Daoy (cell line): ENCODE measurements at places on chromosomes 7 and 10. TPM values are rescaled to one million over a fixed set of nuclear protein-coding genes. Genes with fewer than 3 reads are reported as not detected.

GRCh38 chr10:31476088-31476487 lies 157.1 kb downstream of the ZEB1 start:
- no peak for DNase-seq

GRCh38 chr10:74151879-74152722 lies 1.1 kb downstream of the ADK start:
- no peak for DNase-seq

DNA sequence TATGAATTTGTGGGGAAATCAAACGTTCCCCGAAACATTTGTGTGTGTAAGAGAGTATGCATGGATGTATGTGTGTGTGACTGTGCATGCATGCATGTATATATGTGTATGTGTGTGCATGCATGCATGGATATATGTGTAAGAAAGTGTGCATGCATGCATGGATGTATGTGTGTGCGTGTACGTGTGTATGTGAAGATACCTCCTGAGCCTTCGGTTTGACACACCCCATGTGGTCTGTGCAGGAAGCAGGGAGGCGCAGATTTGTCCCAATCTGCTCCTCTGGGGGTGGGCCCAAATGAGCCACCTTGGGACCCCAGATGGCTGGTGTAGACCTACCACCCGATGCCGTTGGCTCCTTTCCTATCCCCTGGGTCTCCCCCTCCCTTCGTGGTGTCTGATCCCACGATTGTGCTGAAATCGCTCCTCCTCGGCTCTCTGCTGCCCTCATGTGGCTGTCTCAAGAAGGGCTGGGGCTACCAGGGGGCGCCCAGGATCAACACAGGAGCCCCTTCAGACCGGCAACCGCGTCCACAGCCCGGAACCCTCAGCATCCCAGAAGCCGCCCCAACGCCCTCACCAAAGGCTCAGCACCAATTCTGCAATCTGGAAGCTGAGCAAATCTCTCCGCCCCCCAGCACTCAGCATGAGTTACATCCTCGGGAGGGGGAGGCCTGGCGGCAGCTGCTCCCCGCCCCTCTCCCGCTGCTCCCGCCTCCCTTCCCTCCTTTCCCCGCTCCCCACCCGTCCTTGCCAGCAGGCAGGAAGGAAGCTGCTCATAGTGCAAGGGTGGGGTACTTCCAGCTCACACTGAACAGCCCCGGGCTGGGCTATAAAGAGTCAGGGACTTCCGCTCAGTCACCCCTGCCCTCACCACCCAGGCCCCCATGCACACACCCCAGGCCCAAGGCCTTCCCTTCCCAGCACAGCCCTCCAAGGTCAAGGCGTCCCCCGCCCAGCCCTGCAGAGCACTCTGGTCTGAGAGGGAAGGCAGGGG lies 2.3 kb upstream of the NOS3 start:
- peak; percentile 71 for DNase-seq

DNA sequence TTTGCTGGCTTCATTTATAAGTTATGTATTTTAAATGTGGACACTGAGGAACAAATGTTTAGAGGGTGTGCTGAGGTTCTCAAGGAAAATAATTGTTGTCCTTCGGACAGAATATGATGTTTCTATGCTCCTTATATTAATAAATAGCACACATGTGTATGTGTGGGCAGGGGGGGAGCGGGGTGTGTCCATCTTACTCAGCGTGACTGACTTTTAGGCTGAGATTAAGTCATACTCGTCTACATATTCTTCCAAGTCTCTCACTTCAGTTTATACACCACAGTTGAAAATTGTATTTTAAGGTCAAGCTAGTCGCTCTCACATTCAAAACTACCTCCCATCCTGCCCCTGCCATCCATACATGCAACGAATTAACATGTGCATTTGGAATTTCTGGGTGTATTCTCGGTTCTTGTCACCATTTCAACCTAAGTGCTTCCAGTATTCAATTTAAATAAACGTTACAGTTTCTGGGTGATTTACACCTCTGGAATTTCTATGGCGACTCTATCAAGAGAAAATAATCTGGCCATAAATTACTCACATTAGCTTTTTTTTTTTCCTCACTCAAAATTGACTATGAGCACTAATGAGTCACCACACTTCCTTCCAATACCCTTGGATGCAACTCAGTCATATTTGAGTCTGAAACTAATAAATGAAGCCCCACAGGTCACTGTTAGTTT lies 3.3 kb downstream of the PCDH15 start:
- no peak for DNase-seq

GRCh38 chr10:119723624-119724023 lies 2.2 kb upstream of the INPP5F start:
- no peak for DNase-seq

- DNase-seq, result no peak
These were observed 5.5 kb upstream of the IMPDH1 start for GRCh38 chr7:128415217-128415785.

DNA sequence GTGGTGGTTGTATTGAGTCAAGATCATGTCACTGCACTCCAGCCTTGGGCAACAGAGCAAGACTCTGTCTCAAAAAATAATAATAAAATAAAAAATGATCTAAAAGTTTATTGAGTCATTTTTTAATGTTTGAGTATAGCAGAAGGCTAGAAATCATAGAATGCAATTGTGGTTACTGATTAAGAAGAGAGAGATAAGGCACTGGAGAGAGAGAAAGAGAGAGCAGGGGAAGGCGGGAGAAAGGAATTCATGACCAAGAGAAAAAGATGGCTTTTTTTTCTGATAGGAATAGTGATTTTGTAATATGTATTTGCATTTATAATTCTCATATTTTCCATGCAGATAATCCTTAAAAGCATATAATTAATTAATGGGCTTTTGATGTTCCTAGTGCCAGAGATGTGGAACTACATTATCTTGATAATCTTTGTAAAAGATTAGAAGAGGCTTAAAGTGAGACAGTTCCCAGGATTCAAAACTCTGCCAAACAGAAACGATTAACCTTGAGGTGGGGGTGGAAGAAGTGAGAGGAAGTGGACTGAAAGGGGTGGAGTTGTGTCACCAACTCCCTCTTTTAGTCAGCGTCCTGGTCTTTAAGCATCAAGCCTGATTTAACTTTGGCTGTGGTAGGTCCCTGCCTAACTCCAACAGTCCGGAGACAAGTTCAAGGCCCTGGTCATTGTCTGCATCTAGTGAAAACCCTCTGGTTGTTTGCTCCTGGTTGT lies 76.2 kb downstream of the CHN2 start:
- peak; percentile 73 for DNase-seq

- peak; percentile 6 for DNase-seq
These were observed 3.3 kb downstream of the PLXDC2 start for GRCh38 chr10:19819419-19820033.

The NAT16 gene
- not detected in 2 replicates for total RNA-seq

The ZNF518A gene
- 6.6 and 9.4 TPM in 2 replicates for total RNA-seq

The PAX2 gene
- not detected in 2 replicates for total RNA-seq

The SPDYE5 gene
- total RNA-seq, result not detected in 2 replicates

The SAMD8 gene
- 6.7 and 8.7 TPM in 2 replicates for total RNA-seq
